ENCODE measurements at places on chromosomes 7 and 10. TPM values are rescaled to one million over a fixed set of nuclear protein-coding genes. Genes with fewer than 3 reads are reported as not detected.

DNA sequence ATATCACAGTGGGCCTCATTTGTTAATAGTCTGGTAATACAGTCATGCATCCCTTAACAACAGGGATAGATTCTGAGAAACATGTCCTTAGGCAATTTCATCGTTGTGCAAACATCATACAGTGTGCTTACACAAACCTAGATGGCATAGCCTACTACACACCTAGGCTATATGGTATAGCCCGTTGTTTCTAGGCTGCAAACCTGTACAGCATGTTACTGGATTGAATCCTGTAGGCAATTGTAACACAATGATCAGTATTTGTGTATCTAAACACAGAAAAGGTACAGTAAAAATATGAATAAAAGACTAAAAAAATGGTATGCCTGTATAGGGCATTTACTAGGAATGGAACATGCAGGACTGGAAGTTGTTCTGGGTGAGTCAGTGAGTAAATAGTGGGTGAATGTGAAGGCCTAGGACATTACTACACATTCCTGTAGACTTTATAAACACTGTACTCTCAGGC, 12.0 kb upstream of the RHOBTB1 start:
- H3K27ac ChIP-seq, result no peak overlapping the region
- no peaks in the 10 kb centered on the region for H3K4me1 ChIP-seq
- H3K36me3 ChIP-seq, result no peaks in the 10 kb centered on the region
- H3K4me3 ChIP-seq, result no peak overlapping the region
- H3K27me3 ChIP-seq, result no peaks in the 10 kb centered on the region
- no peak for DNase-seq

VAX1 gene
- polyA plus RNA-seq, result not detected

LRRTM3 gene
- polyA plus RNA-seq, result not detected

INHBA gene
- 1.2 TPM for polyA plus RNA-seq

DNA sequence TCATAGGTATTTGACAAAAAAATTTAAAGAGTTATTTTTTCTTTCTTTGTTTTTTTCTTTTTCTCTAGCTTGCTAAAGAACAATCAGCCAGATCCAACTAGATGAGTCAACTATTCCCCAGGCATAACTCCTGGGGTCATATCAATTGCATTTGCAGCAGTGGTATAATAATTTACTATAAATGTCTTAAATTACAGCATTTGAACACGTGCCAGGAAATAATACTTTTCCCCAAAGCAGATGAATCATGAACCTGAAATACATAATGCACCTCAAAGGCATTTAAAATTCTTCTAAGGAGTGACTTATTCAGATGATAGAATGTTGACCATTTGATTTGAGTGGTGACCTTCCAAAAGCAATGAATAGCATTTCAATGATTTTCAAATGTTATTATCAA, 190.1 kb downstream of the LRRTM3 start:
- no peaks in the 10 kb centered on the region for H3K4me1 ChIP-seq
- H3K27me3 ChIP-seq, result no peaks in the 10 kb centered on the region
- no peak overlapping the region for H3K27ac ChIP-seq
- no peak overlapping the region for H3K4me3 ChIP-seq
- no peak for DNase-seq

- no peak overlapping the region for H3K4me3 ChIP-seq
- H3K27me3 ChIP-seq, result no peaks in the 10 kb centered on the region
- H3K27ac ChIP-seq, result no peak overlapping the region
- H3K4me1 ChIP-seq, result no peaks in the 10 kb centered on the region
- DNase-seq, result no peak
- peaks cover 2% of the 10 kb centered on the region for H3K36me3 ChIP-seq
Observed at GRCh38 chr10:103919648-103920025, 1.7 kb upstream of the STN1 start.

UNC5B gene
- 2.5 TPM for polyA plus RNA-seq

DNA sequence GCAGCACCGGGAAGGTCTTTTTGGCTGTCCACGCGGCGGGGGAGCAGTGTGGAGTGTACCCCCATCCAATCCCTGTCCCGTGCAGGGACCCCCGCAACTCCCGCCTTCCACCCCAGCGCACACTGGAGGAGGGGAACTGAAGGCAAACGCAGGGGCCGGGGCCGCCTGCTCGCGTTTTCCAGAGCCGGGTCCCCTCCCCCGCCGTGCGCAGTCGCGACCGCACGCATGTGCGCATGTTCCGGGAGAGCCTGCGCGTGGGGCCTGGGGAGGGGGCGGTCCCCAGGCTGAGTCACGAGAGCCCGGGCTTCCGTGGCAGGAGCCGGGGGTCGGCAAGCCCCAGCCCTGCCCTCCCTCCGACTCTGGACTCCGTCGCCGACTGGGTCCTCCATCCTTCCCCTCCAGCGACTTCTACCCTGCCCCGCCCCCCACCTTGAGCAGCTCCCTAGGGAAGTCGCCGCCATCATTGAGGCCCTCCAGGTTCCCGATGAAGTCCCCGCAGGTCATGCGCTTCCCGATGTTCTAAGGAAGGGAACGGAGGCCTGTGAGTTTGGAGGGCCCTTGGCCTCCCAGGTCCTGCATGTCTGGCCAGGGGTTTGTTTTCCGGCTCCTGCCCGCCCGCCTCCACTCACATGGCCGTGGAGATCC, 8.0 kb downstream of the PSD start:
- DNase-seq, result peak; percentile 52
- H3K27ac ChIP-seq, result no peak overlapping the region
- peak overlapping the region; percentile 23 for H3K4me3 ChIP-seq
- H3K36me3 ChIP-seq, result no peaks in the 10 kb centered on the region
- peaks cover 24% of the 10 kb centered on the region for H3K27me3 ChIP-seq

- H3K27ac ChIP-seq, result no peak overlapping the region
- no peak for DNase-seq
- H3K4me3 ChIP-seq, result no peak overlapping the region
- H3K4me1 ChIP-seq, result no peaks in the 10 kb centered on the region
- H3K36me3 ChIP-seq, result no peaks in the 10 kb centered on the region
Observed at GRCh38 chr10:129820451-129820850, 143.6 kb downstream of the EBF3 start.

KCNH2 gene
- not detected for polyA plus RNA-seq

NUPR2 gene
- 2.1 TPM for polyA plus RNA-seq

STEAP4 gene
- polyA plus RNA-seq, result 0.54 TPM

GRCh38 chr7:80307227-80307856, 172.7 kb downstream of the GNAI1 start:
- no peak overlapping the region for H3K4me3 ChIP-seq
- no peak for DNase-seq
- no peak overlapping the region for H3K27ac ChIP-seq

DNA sequence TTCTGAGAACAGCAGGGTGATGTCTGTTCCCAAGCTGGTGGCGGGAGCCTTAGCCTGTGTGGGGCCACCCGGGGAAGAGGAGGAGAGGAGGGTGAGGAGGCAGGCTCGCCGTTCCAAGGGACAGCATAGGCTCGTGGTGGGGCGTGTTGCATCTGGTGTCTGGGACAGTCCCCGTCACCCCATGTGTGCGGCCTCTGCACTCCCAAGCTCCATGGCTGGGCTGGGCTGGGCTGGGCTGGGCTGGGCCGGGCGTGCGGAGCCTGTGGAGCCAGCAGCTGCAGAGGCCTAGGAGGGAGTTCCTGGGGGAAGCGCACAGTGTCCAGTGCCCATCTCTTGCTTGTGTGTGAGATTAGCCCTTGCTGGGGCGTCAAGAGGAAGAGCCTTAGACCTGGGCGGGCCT, 20.9 kb upstream of the TTYH3 start:
- H3K4me3 ChIP-seq, result no peak overlapping the region
- H3K27me3 ChIP-seq, result no peaks in the 10 kb centered on the region
- H3K27ac ChIP-seq, result peak overlapping the region; percentile 45
- peaks cover 42% of the 10 kb centered on the region for H3K4me1 ChIP-seq
- H3K36me3 ChIP-seq, result peaks cover 3% of the 10 kb centered on the region

DNA sequence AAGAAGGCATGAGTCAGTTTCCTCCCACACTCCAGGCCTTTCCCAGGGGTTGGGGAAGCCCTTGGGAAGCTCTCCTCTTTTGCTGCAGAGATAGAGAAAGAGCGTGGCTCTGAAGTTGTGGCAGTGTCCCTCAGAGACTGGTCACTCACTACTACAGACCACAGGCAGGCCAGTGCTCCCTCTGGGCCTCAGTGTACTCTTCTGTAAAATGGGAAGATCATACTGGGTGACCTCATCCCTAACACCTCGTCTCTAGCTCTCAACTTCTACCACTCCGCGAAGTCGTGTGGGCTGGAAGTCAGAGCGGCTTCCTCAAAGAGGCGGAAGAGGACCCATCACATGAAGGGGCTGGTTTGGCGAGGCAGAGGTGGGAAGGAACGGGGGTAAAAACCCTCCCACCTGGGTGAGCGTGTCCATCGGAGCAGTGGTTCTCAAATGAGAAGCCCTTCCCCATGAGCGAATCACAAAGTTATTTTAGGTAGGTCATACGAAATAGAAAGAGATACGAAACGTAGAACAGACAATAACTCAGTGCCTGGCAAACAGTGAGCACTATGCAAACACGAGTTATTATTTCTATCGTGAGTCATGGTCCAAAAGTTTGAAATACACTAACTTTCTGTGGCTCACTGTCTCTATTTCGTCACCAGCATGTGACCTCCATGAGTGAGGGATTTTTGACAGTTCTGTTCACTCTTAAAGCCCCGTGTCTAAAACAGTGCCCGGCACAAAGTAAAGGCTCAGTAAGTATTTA, 32.7 kb downstream of the PRKAG2 start:
- no peaks in the 10 kb centered on the region for H3K27me3 ChIP-seq
- DNase-seq, result no peak
- peak overlapping the region; percentile 59 for H3K27ac ChIP-seq
- no peak overlapping the region for H3K4me3 ChIP-seq
- H3K4me1 ChIP-seq, result peaks cover 5% of the 10 kb centered on the region

STEAP2 gene
- 6.8 TPM for polyA plus RNA-seq

CRYGN gene
- polyA plus RNA-seq, result not detected

DNA sequence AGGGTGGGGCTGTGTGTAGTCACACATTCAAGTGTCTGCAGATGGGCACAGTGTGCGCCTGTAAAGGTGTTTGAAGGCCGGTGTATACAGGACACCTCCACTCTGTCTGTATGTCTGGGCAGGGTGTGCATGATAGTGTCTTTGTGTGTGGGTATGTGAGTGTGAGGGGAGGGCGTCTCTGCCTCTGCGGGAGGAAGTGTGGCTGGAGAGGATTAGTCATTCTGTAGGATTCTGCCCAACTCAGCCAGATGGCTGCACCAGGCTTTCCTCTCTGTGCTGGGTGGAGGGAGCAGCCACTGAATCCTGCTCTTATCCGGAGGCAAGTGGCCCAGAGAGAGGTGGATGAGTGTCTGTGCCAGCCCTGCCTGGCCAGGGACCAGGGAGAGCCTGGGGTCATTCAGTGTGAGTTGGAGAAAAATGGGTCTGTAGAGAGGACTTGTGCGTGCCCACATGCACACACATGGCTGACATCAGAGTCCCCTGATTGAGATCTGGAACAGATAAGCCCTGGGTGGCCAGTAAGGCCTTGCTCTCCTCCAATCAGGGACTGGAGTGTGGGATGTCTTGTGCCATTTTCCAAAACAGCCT, 1.7 kb downstream of the SFXN3 start:
- no peaks in the 10 kb centered on the region for H3K27me3 ChIP-seq
- peaks cover 17% of the 10 kb centered on the region for H3K36me3 ChIP-seq
- peak overlapping the region; percentile 50 for H3K4me3 ChIP-seq
- H3K4me1 ChIP-seq, result peaks cover 5% of the 10 kb centered on the region

- peak; percentile 4 for DNase-seq
- peaks cover 4% of the 10 kb centered on the region for H3K4me1 ChIP-seq
- H3K4me3 ChIP-seq, result no peak overlapping the region
- H3K27ac ChIP-seq, result no peak overlapping the region
- no peaks in the 10 kb centered on the region for H3K27me3 ChIP-seq
Observed at GRCh38 chr10:128124813-128125403, 1.3 kb downstream of the MKI67 start.

- no peak overlapping the region for H3K27ac ChIP-seq
- DNase-seq, result peak; percentile 3
- no peak overlapping the region for H3K4me3 ChIP-seq
- no peaks in the 10 kb centered on the region for H3K27me3 ChIP-seq
Observed at GRCh38 chr10:127563718-127564553, 14.8 kb downstream of the NPS start.

NAT16 gene
- polyA plus RNA-seq, result not detected

- peak overlapping the region; percentile 45 for H3K4me3 ChIP-seq
- peaks cover 38% of the 10 kb centered on the region for H3K36me3 ChIP-seq
- H3K4me1 ChIP-seq, result no peaks in the 10 kb centered on the region
- H3K27ac ChIP-seq, result peak overlapping the region; percentile 98
- no peaks in the 10 kb centered on the region for H3K27me3 ChIP-seq
Observed at GRCh38 chr10:112375721-112376395, 1.9 kb downstream of the ACSL5 start.

LGI1 gene
- not detected for polyA plus RNA-seq

- no peak overlapping the region for H3K27ac ChIP-seq
- H3K4me3 ChIP-seq, result no peak overlapping the region
- H3K4me1 ChIP-seq, result peaks cover 8% of the 10 kb centered on the region
- no peaks in the 10 kb centered on the region for H3K36me3 ChIP-seq
- H3K27me3 ChIP-seq, result no peaks in the 10 kb centered on the region
Observed at GRCh38 chr7:120991581-120991980, 3.1 kb downstream of the CPED1 start.

DNA sequence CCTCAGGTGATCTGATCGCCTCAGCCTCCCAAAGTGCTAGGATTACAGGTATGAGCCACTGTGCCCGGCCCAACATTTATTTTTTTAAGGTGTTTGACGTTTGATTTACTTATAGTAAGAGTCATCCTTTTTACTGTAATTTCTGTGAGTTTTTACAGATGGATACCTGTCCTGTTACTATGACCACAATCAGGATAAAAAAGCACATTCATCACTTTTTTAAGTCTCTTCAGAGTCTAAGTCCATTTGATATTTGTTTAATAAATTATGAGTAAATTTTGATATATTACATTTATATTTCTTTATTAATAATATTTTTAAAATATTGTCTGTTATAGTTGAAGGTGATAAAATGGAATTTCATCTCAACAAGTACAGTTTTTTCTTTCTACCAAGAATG, 300.5 kb upstream of the KAT6B start:
- no peaks in the 10 kb centered on the region for H3K36me3 ChIP-seq
- H3K27ac ChIP-seq, result no peak overlapping the region
- no peaks in the 10 kb centered on the region for H3K27me3 ChIP-seq
- no peak overlapping the region for H3K4me3 ChIP-seq
- H3K4me1 ChIP-seq, result no peaks in the 10 kb centered on the region

Measured in small intestine (tissue), 16 donors.